ENCODE measurements at places on chromosomes 3 and 15.

DNA sequence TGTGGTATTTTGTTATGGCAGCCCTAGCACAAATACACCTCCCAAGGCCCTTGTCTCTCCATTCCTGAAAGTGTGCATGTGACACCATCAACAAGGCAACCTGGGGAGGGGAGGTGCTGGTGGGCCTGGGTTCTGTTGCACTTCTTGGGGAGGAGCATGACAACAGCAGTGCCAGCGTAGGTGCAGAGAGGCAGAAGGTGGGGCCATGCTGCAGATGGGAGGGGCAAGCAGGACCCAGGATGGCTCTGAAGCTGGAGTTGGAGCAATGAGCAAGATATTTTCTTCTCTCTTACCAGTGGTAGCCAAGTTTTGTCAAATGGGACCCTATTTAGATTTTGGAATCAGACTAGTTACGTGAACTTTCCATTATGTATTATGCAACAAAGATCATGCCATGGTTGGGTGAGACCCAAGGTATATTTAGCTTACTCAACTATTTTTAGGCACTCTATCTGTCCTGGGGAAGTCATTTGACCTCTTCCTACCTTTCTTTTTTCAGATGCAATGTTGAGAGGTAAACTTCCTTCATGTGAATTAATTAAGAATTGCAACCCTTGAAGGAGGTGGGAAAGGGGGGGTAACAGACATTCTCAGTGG lies 3.4 kb downstream of the FYCO1 start:
- DNase-seq, result no peak

GRCh38 chr3:134078169-134078831 lies 48.6 kb upstream of the SLCO2A1 start:
- DNase-seq, result no peak

GRCh38 chr3:65262548-65262947 lies 574.7 kb upstream of the ADAMTS9 start:
- no peak for DNase-seq

GRCh38 chr3:90032980-90033641 lies 925.7 kb downstream of the EPHA3 start:
- no peak for DNase-seq

DNA sequence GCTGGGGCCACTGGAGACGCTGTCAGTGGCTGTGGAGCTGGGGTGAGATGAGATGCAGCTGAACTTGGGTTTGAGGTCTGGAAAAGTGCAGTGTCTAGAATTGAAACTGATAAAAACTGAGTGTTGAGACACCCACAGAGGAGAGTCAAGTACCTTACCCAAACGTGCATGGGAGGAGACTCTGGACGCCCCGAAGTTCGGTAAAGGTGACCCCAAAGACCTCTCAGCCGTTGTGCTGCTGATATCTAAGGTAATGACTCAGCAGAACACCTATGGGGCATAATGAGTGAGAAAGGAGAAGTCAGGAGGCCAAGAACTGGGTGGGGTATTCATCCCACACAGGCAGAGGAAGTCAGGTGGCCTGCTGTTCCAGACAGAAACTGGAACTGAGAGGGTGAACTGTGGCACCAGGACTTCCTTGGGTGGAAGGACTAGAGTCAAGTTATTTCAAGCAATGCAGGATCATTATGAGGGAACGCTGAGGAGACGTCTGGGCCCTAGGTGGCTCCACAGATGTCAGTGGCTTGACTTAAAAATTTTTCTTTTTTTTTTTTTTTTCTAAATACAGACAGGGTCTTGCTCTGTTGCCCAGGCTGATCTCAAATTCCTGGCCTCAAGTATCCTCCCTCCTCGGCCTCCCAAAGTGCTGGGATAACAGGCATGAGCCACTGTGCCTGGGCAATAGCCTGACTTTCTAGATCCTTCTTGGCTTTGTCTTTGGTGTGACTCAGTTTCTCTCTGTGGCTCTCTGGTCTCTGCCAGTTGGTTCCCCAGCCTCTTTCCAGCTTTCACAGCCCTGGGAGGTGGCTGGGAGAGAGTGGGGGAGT lies 67.6 kb upstream of the GCNT3 start:
- no peak for DNase-seq

DNA sequence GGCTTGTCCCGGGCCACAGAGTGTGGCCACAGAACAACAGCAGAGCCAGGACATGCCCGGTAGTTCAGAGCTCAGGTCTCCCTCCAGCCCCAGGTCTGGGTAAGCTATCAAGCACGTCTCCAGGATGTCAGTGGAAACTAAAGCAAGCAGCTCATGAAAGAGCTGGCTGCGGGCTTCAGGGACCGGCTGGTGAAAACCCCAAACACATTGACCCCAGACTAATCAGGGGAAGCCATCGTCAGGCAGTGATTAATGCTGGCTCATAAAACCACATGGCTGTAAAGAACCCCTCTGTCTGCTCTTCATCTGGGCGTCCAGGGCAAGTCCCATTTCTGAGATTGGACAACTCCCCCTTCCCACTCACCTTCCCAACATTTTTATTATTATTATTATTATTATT lies 37.8 kb downstream of the LMCD1 start:
- DNase-seq, result no peak

GRCh38 chr3:124510290-124510689 lies 220.0 kb upstream of the UMPS start:
- DNase-seq, result no peak

GRCh38 chr3:39349080-39349479 lies 19.6 kb downstream of the CCR8 start:
- DNase-seq, result no peak

DNA sequence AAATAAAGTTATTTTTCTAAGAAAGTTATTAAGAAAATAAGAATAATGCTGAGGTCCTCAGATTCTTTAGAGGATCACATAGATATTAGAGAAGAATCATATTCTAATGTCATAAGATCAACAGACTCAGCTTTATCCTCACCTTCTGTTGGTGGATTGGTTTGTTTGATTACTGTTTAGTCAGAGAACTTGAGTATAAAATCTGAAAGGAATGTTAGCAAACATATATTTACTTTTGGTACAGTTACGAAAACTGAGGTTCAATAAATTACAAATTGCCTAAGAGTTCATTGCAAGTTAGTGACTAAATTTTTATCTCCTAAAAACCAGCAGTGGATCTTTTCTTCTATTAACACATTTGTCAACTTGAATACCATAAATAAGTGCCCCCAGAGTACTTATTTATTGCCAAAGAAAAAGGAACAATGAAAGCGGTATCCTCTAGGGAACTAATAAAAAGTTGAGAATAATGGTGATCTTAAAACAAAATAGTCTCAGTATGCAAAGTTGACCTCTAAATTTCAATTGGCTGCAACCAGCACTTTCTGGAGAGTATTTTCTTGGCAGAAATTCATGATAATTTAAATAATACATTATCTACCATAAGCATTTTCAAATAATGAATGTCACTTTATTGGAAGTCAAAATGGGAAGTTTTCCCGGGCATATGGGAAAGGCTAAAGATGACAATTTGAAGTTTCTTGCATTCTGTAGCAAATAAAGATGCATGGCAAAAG lies 296.8 kb downstream of the OTOL1 start:
- DNase-seq, result no peak

GRCh38 chr3:33658991-33659848 lies 58.8 kb downstream of the CLASP2 start:
- peak; percentile 74 for DNase-seq

- DNase-seq, result no peak
These were observed 3.4 kb upstream of the SLC25A38 start for GRCh38 chr3:39379778-39380155.

DNA sequence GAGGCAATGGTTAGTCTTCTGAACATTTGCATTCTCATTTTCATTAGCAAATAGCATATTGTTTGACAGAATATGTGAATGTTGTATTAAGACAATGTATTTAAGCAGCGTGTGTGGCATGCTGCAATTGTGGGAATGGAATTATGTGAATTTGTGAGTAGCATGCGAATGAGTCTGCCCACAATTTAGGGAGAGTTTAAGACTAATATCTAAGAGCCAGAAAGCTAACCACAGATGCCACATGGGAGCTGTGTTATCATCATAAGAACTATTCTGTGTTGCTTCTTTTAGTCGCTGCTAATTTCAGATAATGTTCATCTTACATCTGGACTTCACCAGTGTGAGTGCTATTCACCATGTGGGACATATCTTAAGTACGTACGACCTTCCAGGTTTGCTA lies 494.5 kb downstream of the RBMS3 start:
- no peak for DNase-seq

DNA sequence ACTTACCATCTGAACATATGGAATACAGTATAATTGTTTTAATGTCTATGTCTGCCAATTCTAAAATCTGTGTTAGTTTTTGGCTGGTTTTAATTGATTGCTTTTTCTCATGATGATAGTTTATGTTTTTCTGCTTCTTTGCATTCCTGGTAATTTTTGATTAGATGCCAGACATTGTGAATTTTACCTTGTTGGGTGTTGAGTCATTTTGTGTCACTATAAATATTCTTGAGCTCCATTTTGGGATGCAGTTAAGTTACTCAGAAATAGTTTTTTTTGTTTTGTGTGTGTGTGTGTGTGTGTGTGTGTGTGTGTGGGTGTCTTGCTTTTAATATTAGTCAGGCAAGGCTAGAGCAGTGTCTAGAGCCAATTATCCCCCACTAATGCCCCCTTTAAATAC lies 818.8 kb upstream of the NR2F2 start:
- DNase-seq, result no peak

DNA sequence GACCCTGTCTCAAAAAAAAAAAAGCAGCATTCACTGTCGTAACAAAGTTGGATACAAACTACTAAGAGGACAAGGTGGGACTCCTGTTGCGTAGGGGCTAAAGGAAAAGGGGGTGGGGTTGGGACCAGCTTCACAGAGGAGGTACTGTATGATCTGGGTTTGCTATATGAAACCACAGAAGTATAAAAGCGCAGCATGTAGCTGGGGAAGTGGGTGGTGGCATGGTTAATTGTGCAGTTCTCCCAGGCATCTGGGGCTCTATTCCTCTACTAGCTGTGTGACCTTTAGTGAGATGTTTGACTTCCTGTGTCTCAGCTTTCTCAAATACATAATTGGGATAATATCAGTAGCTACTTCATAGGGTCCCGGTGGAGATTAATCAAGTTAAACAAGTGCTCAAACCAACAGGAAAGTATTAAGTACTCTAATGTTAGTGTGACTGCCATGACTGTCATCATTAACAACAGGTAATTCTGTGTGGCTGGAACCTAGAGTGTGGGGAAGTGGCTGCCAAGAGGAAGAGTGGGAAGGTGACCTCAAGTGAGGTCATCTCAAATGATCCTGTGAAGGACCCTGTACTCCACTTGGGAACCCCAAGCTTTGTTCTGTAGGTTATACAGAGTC lies 11.5 kb downstream of the PARP16 start:
- no peak for DNase-seq

DNA sequence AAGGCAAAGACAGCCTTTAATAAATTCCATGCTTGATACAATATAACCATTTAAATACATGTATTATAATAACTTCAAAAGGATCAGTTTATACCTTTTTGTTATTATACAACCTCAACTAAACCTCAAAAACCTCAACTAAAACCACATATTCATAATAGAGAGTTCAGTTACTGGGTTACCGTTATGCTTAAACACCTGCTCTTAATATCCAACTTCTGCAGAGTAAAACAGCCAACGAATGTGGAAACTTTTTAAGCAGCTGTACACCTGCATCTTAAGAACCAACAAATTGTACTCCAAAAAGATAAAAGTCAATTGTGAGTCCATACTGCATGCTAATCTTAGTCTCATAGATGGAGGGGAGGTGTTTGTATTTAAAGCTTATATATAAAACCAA lies 53.5 kb downstream of the TFDP2 start:
- no peak for DNase-seq

- DNase-seq, result peak; percentile 51
These were observed 53.2 kb downstream of the LHFPL4 start for GRCh38 chr3:9500108-9501050.

DNA sequence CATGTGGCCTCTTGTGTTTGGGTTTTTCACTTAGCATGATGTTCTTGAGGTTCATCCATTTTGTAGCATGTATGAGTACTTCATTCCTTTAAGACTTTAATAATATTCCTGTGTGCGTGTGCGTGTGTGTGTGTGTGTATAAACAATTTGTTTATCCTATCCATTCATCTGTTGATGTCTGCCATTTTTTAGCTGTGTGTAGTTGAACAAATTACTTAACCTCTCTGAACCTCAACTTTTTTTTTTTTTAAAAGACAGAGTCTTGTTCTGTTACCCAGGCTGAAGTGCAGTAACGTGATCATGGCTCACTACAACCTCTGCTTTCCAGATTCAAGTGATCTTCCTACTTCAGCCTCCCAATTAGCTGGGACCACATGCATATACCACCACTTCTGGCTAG lies 47.3 kb downstream of the EBLN2 start:
- DNase-seq, result no peak

- no peak for DNase-seq
These were observed 22.6 kb upstream of the IP6K2 start for GRCh38 chr3:48739617-48739954.

DNA sequence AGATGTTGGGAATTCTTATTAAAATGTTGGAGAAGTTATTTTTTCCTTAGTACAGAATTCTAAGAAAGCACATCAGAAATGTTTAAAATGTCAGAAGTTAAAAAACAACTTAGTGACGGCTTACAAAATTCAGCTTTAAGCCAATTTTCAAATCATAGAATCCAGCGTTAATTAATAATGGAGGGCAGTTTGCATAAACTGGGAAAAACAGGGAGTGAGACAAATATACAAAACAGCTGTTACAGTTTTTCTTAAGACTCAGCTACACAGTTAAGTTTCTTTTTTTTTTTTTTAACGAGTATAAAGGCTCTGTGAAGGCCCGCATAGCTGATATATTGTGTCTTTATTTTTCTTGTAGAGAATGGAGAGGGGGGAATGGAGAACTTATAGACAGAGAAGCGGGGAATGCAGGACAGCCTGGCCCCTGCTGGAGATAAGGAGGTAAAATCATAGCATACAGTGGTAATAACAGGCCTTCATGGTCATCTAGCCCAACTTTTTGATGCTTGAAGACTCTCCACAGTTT lies 164.4 kb downstream of the BBX start:
- no peak for DNase-seq

- no peak for DNase-seq
These were observed 105.8 kb upstream of the GAP43 start for GRCh38 chr3:115517457-115518050.

- DNase-seq, result no peak
These were observed 54.7 kb upstream of the TRAK1 start for GRCh38 chr3:42036483-42036823.

DNA sequence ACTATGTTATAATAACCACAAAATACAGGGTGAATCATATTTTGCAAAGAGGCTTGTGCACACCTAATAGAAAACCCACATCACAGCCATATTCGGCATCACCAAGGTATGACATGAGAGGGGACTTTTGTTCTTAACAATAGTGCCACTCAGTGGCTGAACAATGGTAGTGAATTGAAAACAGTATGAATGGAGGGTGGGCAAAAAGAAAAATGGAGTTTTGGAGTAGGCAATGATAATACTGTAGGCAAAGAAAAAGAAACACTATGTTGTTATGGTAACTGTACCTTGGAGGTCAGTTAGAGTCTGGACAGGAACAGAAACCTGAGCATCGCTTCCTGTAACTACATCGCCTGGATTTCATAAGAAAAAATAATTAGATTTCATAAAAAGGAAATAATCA lies 348.6 kb downstream of the PLCL2 start:
- peak; percentile 84 for DNase-seq

GRCh38 chr3:94248042-94248441 lies 185.2 kb downstream of the NSUN3 start:
- DNase-seq, result no peak

Measured in Kasumi-1 (cell line).